ENCODE measurements at places on chromosomes 7 and 10.

GRCh38 chr10:78706256-78706655 is 362.5 kb upstream of the ZMIZ1 start:
- no peak for DNase-seq

- no peak for DNase-seq
Observed at GRCh38 chr10:127254276-127254675, 57.9 kb upstream of the INSYN2A start.

DNA sequence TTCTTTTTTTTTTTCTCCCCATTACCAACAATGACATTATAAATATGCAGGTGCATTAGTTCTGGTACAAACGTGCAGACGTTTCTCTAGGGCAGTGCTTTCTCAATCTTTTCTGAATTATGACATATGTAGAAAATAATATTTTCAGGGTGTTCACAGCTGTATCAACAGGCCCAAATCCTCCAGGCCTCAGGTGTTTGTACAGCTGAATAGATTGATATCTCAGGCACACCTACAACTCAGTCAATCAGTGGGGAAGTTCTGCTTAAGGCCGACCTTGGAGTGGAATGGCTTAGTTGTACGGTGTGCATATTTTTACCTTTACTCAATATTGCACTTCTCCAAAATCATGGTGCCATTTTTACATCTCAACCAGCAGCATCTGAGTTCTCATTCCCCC is 71.6 kb downstream of the CACNB2 start:
- DNase-seq = no peak

- no peak for DNase-seq
Observed at GRCh38 chr7:132109769-132110168, 466.5 kb downstream of the PLXNA4 start.

- DNase-seq = no peak
Observed at GRCh38 chr10:132742837-132743194, 43.1 kb downstream of the NKX6-2 start.

DNA sequence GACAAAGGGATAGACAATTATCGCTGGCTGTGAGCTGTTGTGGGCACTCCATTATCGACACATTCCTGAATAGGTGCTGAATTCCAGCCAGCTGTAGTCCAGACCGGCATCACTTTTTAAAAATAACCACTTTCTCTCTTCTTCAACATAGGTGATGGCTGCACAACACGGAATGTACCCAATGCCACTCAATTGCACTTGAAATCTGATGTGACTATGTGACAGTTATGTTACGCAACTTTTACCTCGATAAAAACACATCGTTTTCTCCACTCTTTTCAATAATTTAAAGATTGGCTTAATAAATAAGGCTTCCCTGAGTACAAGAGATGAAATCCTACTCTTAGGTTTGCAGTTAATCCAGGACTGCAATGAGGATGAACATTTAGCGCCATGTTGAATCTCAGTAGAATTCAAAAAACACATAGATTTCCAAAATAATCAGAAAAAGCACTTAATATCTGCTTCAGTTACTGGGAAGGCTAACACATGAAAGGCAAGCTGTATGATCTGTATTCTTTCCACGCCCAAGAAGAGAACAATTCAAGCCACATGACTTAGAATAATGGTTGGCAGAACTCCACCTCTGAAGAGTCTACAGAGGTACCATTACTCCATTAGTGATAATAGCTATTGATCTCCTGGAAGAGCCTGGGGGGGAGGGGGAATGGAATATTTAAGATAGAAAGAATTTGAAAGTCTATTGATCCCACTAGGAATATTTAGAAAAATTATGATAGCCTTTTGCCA is 3.6 kb downstream of the YWHAG start:
- no peak for DNase-seq

DNA sequence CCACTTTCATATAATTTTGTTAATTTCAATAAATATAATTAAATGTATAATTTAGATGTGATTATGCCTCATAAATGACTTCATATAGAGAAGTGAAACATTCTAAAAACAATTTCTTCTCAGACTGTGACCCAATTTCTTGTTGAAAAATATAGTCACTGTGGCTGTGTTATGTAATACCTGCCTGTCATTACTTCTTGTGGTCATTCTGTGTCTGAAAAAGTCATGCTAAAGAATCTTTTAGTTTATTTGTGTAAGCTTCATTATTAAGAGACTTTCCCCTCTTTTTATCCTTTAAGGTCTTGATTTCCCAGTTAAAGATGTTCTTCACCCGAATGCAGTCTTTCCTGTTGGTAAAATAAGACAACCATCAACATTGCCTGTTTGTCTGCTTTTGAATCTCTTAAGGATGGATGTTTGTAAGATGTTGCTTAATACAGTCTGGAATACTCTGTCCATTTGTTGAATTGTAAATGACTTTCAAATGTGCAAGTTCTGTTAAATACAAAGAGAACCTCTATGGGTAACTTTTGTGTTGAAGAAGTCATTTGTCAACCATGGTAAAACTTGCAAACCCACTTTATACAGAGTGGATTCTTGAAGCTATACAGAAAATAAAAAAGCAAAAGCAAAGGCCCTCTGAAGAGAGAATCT is 16.0 kb downstream of the KAT6B start:
- no peak for DNase-seq

GRCh38 chr10:58956926-58957325 is 219.5 kb upstream of the PHYHIPL start:
- DNase-seq = no peak

DNA sequence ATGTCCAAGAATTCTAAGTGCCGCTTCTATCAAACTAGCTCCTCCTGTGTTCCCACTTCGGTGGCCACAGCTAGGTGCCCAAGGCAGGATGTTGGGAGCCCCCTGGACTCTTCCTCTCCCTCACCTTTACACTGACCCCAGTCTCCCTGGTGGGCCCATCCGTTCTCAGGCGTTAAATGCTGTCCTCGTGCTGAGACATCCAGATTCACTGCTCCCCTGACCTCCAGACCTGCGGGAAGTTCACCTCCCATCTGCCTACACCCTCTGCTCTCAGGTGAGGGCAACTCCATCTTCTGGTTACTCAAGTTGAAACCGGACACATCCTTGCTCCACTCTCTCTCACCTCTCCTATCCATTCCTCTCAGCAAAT is 114.3 kb downstream of the ARHGAP22 start:
- no peak for DNase-seq

DNA sequence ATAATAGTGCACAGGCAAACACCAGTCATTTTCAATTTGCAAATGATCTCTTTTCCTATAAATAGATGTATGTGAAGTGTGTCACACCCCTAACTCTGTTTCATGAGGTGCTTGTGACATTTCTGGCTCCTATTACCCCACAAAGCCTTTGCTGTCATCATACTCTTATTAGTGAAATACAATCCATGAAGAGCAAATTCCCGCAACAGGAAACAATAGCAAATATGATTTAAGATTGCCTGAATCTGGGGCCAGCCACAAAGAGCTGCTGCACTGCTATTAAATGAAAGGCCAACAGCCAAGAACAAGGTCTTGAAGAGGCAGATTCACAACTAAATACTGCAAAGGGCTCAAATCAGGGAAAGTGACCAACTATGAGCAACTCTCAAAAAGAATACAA is 96.3 kb upstream of the CAV2 start:
- DNase-seq = no peak

GRCh38 chr10:110501142-110501937 is 3.6 kb downstream of the DUSP5 start:
- DNase-seq = peak; percentile 78

DNA sequence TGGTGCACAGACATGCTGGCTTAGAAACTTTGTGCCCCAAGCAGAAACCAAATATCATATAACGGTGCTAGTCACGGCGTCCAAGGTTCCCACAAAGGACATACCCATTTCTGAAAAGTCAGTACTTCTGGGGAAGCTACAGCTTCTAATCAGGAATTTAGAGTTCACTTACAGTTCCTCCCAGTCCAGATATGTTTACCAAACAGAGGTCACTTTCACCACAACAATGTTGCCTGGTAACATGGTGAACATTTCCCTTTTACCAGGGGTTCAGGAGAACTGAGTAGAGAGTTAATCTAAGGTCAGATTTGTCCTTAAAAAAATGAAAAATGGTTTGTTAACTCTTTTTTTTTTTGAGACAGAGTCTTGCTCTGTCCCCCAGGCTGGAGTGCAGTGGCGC is 265.9 kb upstream of the MKLN1 start:
- no peak for DNase-seq

DNA sequence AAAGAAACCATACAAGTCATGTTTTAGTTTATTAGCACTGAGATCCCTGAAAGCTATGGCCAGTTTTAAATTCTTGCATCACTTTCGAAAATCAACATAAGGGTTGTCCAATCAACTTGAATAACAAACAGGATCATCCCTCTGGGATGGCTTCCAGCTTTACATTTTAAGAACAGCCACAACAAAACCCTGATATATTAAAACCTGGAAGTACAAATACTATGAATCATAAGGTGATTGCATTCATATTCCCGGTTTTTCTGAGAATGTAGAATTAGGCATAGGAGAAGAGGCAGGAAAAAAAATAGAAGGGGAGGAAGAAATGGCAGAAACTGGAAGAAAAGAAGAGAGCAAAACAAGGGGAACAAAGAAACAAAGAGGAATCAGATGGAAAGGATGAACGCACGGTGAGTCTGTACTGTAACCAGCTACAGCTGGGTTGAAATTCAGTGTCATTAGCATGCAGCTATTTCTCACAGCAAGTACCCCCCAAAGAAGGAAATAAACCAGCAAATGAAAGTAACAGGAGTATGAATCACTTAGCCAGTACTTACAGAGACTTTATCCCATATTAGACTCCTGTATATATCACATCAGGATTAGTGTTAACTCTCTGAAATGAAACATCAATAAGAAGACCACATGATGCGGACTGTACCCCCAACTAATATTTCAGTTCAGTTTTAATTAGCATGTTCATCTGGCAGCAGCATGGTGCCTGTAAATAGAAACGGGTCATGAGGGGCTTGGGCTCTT is 301.3 kb downstream of the RNLS start:
- no peak for DNase-seq

DNA sequence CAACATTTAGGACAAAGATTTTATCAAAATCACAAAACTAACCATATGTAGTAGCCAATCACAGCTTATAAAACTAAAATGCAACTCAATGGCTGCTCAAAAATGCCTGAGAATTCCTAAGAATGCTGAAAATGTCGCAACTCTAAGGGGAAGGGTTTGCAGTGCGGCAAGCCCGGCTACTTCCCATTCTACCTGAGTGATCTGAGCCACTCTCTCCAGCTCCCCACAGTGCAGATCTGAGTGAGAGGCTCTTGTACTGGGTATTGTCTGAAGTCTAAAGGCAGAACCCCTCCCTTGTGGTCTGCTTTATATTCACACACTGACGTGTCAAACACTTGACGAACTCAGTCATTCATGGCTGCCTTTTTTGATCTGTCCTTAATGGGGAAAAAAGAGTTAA is 28.9 kb downstream of the RAB11FIP2 start:
- DNase-seq = no peak

- no peak for DNase-seq
Observed at GRCh38 chr10:43105956-43106229, 29.0 kb downstream of the RET start.

- DNase-seq = no peak
Observed at GRCh38 chr7:15332956-15333355, 228.9 kb downstream of the AGMO start.

DNA sequence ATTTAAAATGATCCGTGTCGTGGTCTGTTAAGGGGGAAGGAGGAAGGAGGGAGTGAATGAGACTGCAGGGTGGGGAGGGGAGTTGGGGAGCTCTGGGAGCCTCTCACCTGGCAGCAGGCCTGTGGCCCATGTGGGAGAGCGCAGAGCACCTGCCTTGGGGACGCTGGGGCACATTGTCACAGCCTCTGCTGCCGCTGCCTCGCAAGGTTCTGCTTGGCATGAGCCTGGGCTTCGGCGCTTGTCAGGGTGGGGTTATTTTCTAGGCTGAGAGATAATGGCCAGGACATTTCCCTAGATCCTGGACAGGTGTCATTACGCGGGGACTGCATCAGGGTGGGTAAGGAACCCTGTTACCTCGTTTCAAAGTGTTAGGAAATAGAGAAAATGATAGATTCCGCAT is 2.2 kb upstream of the SUN1 start:
- DNase-seq = no peak

DNA sequence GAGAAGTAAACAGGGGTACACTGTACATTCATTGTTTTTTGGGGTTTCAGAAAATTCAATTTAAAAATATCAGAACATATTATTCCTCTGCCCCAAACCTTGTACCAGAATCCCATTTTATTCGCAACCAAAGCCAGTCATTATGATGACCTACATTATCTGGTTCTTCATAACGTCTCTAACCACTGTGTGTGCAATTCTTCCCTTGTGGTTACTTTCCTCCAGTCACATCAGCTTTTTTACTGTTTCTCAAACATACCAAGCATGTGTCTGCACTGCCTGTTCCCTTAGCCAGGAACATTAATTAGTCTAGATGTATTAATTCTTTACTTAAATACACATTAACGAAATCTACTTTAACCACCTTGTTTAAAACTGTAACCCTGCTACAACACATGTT is 64.8 kb downstream of the THSD7A start:
- DNase-seq = no peak

DNA sequence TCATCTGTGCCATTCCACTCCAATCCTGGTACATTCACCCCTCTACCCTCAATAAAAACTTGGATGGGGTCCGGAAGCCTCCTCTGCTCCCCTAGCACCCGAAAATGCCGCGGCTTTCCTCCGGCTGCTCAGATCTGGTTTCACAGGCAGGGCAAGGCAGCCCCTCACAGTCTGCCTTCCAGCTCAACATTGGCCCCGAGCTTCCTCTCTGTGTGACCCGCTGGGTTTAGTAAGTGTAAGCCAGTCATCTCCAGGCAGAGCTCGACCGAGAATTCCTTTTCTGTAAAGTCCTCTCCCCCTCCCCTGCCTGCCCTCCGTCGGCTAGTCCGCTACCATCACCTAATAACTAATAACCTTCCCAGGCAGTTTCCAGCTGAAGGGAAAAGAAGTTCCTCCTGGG is 3.4 kb downstream of the INHBA start:
- DNase-seq = no peak

- DNase-seq = no peak
Observed at GRCh38 chr7:92699560-92699959, 109.4 kb upstream of the FAM133B start.

- no peak for DNase-seq
Observed at GRCh38 chr7:91957232-91957631, 16.6 kb downstream of the AKAP9 start.

GRCh38 chr10:62687230-62687748 is 117.2 kb upstream of the ADO start:
- no peak for DNase-seq

- no peak for DNase-seq
Observed at GRCh38 chr10:124004663-124005004, 88.8 kb downstream of the CHST15 start.

GRCh38 chr7:130733931-130734814 is at the start of gene KLF14:
Gene KLF14 (minus strand): TSS chr7:130734207. CDS start chr7:130734033, 174 bp downstream.
- DNase-seq = peak; percentile 26

- DNase-seq = no peak
Observed at GRCh38 chr10:66772548-66773471, 153.0 kb upstream of the LRRTM3 start.

- no peak for DNase-seq
Observed at GRCh38 chr10:42962110-42962901, 114.6 kb upstream of the RET start.

GRCh38 chr7:44390701-44391100 is 65.3 kb upstream of the CAMK2B start:
- DNase-seq = no peak

GRCh38 chr10:86553213-86553612 is 31.6 kb upstream of the WAPL start:
- DNase-seq = no peak

- no peak for DNase-seq
Observed at GRCh38 chr7:97022491-97023306, 1.9 kb downstream of the DLX5 start.
